Cerebellar cortex (tissue), 1 donor: ENCODE measurements at places on chromosomes 3 and 15.

GRCh38 chr3:43790060-43790459 is 99.3 kb downstream of the ABHD5 start:
- no peak for DNase-seq

DNA sequence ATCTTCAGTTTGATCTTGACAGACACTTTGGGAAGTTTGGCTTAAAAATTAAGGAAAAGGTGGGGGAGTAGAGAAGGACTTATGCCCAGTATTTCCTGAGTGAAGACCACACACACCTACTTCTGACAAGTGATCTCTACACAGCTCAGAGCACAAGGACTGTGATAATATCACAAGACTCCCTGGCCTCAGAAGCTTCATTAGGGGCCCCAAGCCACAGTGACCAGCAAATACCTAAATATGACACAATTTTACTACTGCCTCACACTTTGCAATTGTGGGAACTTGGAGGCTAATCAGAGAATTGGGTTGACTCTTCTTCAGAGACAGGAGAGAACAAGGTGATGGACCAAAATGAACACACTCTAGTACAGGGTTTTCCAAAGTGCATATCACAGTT is 2.6 kb downstream of the ILDR1 start:
- no peak for DNase-seq

GRCh38 chr3:123261666-123262065 is 59.9 kb downstream of the SEC22A start:
- DNase-seq, result no peak

DNA sequence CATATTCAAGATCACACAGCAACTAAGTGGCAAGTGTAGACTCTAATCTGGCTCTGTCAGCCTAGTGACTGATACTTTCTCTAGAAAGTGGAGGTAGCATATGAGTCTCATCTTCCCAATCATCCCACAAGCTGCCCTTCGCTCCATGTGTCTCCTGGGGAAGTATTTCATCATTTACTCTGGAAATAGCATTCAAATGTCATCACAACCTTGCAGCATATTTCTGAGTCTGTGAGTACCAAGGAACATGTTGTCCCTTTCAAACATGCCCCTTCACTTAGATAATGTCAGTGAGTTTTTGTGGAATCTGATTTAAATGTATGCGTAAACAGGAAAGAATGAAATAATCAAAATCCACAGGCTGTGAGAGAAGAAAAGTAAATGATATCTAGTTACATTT is 322.9 kb downstream of the SLC9A9 start:
- DNase-seq, result no peak

- DNase-seq, result no peak
These were observed 44.3 kb downstream of the CERS3 start for GRCh38 chr15:100484443-100484842.
